ENCODE measurements at places on chromosomes 12 and 14.

- no peak for DNase-seq
- H3K36me3 ChIP-seq, result no peaks in the 10 kb centered on the region
- H3K27ac ChIP-seq, result no peak overlapping the region
- no peak overlapping the region for H3K4me3 ChIP-seq
Observed at GRCh38 chr14:78091361-78091760, 78.8 kb upstream of the NRXN3 start.

DNA sequence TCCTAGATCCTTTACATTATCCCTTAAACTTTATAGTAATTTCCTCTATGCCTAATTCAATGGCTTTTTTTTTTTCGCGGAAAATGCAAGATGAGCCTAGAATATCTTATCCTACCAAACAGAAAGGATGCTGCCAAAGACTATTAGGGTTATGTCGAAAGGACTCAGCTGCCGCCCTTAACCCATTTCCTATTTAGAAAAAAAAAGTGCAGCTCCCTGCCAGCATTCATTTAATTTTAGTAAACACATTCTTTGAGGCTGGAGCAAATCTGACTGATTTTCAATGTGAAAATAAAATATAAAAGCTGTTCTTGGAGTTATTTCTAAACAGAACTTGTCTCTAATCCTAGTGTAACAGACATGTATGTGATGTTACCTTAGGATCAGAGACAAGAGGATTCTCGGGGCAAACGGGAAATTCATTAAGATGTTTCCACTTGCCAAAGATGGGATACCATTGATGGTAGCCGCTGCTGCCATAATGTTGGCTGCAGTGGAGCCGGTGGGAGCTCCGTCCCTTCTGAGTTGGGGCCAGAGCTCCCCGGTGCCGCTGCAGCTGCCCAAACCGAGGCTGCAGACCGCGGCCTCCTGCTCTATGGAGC, 8.2 kb upstream of the A2M start:
- H3K27ac ChIP-seq, result no peak overlapping the region
- H3K4me1 ChIP-seq, result peaks cover 2% of the 10 kb centered on the region
- H3K36me3 ChIP-seq, result no peaks in the 10 kb centered on the region
- H3K4me3 ChIP-seq, result no peak overlapping the region

DNA sequence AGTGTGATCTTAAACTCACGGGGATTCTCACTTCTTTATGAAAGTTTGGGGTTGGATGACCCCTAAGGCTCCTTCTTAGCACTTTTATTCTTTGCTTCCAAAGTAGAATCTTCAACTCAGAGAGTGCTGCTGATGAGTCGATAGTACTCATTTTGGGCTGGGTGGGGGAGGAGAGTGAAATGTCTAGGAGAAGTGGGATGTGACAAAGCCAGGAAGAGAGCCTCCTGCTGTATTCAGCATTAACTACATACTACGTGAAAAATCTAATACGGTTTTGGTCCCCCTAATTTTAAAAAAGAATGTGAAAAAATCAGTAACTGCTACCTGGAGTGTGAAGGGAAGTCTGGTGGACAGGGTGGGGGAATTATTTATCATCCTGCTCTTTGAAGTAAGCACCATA, 148.3 kb downstream of the SAMD4A start:
- H3K4me3 ChIP-seq, result no peak overlapping the region
- DNase-seq, result no peak
- peaks cover 17% of the 10 kb centered on the region for H3K4me1 ChIP-seq
- no peaks in the 10 kb centered on the region for H3K27me3 ChIP-seq

- H3K36me3 ChIP-seq, result peaks cover 32% of the 10 kb centered on the region
- no peak overlapping the region for H3K4me3 ChIP-seq
Observed at GRCh38 chr14:68784978-68785533, 7.8 kb downstream of the ZFP36L1 start.

DNA sequence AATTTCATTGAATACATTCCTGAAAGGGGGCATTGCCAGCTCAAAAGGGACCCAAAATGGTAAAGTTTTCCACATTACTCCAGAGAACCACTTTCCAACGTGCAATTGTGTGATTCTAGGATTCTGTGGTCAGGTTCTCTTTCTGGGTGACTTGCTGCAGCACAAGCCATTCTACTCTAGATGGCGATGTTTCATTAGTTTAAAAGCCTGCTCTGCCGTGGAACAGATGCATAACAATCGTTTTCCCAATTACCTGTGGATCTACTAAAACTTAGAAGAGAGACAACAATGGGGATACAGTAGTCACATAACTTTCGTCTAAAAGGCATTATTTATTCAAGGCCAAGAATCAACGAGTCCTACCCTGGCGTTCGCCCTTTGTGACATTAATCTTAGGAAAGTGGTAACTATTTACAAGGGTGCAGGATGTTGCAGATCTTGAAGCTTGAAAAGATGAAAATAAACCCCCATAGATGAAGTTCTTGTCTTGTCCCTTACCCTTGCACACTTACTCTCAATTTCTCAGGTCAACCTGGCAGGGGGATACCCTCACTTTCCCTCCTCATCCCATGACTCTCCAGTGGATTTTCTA, 400.9 kb downstream of the SNAPC1 start:
- no peaks in the 10 kb centered on the region for H3K27me3 ChIP-seq
- no peaks in the 10 kb centered on the region for H3K4me1 ChIP-seq
- no peaks in the 10 kb centered on the region for H3K36me3 ChIP-seq
- H3K27ac ChIP-seq, result no peak overlapping the region
- H3K4me3 ChIP-seq, result no peak overlapping the region

DNA sequence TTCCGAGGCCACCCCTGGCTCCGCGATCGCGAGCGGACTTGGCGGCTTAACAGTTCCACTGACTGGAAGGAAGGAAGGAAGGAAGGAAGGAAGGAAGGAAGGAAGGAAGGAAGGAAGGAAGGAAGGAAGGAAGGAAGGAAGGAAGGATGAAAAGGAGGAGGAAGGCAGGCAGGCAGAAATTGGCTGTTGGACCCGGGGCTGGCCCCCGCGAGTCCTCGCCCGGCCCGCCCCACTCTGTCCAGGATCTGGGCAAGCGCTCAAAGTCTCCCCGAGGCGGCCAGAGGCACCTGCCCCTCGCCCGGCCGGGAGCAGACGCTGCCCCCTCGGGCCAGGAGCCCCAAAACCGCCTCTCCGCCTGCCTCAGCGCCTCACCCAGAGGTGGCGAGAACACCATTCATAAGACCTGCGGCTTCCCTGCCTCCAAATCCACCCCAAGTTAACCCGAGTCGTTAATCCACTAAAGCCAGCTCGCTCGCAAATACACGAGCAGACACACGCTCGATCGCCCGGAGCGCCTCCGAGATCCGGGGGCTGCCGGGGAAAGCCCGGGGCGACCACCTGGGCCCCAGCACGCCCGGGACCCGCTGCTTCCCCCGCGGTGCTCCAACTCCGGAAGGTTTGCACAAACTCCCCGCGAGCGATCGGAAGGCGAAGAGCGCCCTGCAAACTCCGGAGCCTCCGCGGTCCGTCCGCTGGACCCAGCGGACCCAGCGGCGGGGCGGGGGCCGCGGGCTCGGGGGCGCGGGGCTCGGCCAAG, 844 bp downstream of the DPF3 start:
- H3K4me1 ChIP-seq, result peaks cover 28% of the 10 kb centered on the region
- peaks cover 73% of the 10 kb centered on the region for H3K27me3 ChIP-seq
- no peak overlapping the region for H3K27ac ChIP-seq
- H3K36me3 ChIP-seq, result no peaks in the 10 kb centered on the region
- peak; percentile 8 for DNase-seq

DNA sequence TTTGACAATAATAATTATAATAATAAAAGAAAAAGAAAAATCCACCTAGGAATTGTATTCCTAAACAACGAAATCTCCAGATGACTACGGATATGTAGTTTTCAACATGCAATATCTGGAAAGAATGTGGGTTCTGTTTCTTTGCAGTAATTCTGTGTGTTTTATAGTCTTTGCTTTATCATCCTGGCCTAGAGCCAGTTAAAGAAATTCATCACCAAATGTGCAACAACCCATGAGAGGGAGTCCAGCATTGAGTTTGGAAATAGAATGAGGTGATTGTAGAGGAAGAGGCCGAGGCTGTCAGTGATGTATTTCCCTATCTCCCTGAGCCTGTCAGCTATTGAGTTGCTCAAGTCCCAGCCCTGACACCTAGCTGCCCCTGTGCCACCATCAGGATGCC, 200.5 kb upstream of the DCN start:
- peaks cover 8% of the 10 kb centered on the region for H3K4me1 ChIP-seq
- no peak overlapping the region for H3K27ac ChIP-seq
- no peaks in the 10 kb centered on the region for H3K27me3 ChIP-seq
- no peak for DNase-seq
- H3K36me3 ChIP-seq, result no peaks in the 10 kb centered on the region
- H3K4me3 ChIP-seq, result no peak overlapping the region

DNA sequence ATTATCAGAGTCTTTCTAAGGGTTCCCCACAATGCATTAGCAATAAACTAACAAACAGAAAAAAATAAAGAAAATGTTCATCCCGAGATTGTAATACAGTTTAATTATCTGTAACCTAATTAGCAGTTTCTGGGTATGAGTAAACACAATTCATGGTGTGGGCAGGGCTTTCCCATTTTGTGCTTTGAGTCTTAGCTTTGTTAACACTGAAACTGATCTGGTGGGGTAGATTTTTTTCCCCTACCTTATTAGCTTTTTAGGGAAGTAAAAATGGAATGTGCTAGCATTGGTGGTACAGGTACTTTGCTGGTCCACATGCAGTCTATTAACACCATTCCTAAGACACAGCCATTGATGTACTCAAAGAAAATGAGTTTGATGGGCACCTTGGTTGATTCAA, 18.4 kb upstream of the KRR1 start:
- H3K27me3 ChIP-seq, result no peaks in the 10 kb centered on the region
- no peak overlapping the region for H3K27ac ChIP-seq
- no peaks in the 10 kb centered on the region for H3K36me3 ChIP-seq

GRCh38 chr12:101566318-101566717, 28.5 kb upstream of the MYBPC1 start:
- H3K27ac ChIP-seq, result no peak overlapping the region
- H3K4me3 ChIP-seq, result no peak overlapping the region
- H3K4me1 ChIP-seq, result peaks cover 11% of the 10 kb centered on the region
- no peak for DNase-seq

Measured in CD14-positive monocyte (primary cell).